ENCODE measurements at places on chromosomes 1 and 21. TPM values are rescaled to one million over a fixed set of nuclear protein-coding genes. Genes with fewer than 3 reads are reported as not detected.

Gene TMPRSS3
- total RNA-seq, result 7.9 TPM

Gene GPR153
- 8.0 TPM for total RNA-seq

Gene C1QB
- total RNA-seq, result 702 TPM

- no peaks in the 10 kb centered on the region for H3K4me1 ChIP-seq
- H3K27ac ChIP-seq, result no peak overlapping the region
- H3K27me3 ChIP-seq, result no peaks in the 10 kb centered on the region
- no peak overlapping the region for H3K4me3 ChIP-seq
Observed at GRCh38 chr1:169348383-169349036, 19.1 kb downstream of the NME7 start.

- H3K27me3 ChIP-seq, result no peaks in the 10 kb centered on the region
- H3K36me3 ChIP-seq, result peaks cover 2% of the 10 kb centered on the region
- no peak overlapping the region for H3K27ac ChIP-seq
- peak; percentile 70 for DNase-seq
- peaks cover 27% of the 10 kb centered on the region for H3K4me1 ChIP-seq
Observed at GRCh38 chr1:74396933-74397332, 115.5 kb downstream of the LRRC53 start.

GRCh38 chr1:241229216-241229615, 127.8 kb downstream of the RGS7 start:
- no peak overlapping the region for H3K4me3 ChIP-seq
- no peak overlapping the region for H3K27ac ChIP-seq

- no peaks in the 10 kb centered on the region for H3K27me3 ChIP-seq
- H3K27ac ChIP-seq, result no peak overlapping the region
- no peak overlapping the region for H3K4me3 ChIP-seq
Observed at GRCh38 chr1:179047636-179047997, 21.9 kb downstream of the FAM20B start.

GRCh38 chr1:60573121-60573520, 499.6 kb upstream of the C1orf87 start:
- no peaks in the 10 kb centered on the region for H3K36me3 ChIP-seq
- no peak for DNase-seq
- H3K27me3 ChIP-seq, result no peaks in the 10 kb centered on the region
- H3K4me3 ChIP-seq, result no peak overlapping the region
- peak overlapping the region; percentile 53 for H3K27ac ChIP-seq
- no peaks in the 10 kb centered on the region for H3K4me1 ChIP-seq

GRCh38 chr1:212232090-212232489, 53.1 kb upstream of the PPP2R5A start:
- DNase-seq, result no peak
- peak overlapping the region; percentile 17 for H3K27ac ChIP-seq
- H3K4me3 ChIP-seq, result no peak overlapping the region
- H3K4me1 ChIP-seq, result no peaks in the 10 kb centered on the region

- DNase-seq, result peak; percentile 77
- no peak overlapping the region for H3K4me3 ChIP-seq
- peaks cover 72% of the 10 kb centered on the region for H3K4me1 ChIP-seq
- no peaks in the 10 kb centered on the region for H3K27me3 ChIP-seq
Observed at GRCh38 chr1:54355931-54356679, 50.1 kb downstream of the SSBP3 start.

DNA sequence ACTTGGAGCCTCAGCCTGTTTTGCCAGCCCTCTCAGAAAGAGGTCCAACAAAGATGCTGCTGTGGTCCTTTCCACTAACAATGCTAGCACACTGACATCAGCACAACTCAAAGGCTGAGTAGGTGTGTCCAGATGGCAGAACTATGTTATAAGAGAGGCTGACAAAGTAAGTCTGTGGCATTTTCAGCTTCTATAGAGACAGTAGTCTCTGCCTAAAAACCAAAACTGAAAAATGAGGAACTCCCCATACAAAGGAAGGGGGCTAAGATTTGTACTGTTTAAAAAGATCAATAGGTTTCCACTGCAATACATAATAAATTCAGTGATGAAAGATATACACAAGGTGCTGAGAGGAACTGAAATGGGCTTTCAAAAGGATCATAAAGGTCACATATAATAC, 12.3 kb downstream of the ERO1B start:
- no peak overlapping the region for H3K4me3 ChIP-seq
- no peaks in the 10 kb centered on the region for H3K27me3 ChIP-seq
- DNase-seq, result no peak
- H3K4me1 ChIP-seq, result no peaks in the 10 kb centered on the region

- H3K4me1 ChIP-seq, result no peaks in the 10 kb centered on the region
- DNase-seq, result no peak
- no peaks in the 10 kb centered on the region for H3K27me3 ChIP-seq
- no peak overlapping the region for H3K27ac ChIP-seq
- H3K36me3 ChIP-seq, result no peaks in the 10 kb centered on the region
Observed at GRCh38 chr1:163467289-163467688, 145.5 kb downstream of the NUF2 start.

DNA sequence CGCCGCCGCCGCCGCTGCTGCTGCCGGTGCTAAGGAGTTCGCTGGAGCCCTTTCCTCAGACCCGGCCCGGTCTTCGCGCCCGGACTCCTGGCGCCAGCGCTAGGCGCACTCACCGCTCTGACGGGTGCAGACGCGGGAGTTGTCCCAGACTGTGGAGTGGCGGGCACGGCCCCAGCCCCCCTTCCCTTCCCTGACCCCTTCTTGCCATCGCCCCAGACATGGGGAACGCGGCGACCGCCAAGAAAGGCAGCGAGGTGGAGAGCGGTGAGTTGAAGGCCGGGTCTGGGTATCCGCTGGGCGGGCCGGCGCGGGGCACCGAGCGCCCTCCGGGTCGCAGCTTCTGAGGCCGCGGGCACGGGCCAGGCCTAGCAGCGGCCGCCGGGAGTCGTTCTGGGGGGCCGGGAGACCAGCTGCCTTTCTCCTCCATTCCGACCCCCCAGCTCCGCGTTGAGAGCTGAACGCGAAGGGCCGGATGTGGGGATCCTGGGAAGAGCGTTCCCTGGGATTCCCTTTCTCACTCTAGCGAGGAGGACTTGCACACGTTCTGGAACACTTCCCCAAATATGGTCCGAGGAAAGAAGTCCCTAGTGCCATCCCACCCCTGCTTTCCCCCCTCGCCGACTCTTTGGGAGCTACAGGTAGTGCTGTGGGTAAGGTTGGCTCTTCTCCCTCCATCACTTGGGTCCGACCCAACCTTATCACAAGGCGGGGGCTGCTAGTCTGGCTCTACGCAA, 65.8 kb upstream of the PRKACB start:
- peaks cover 3% of the 10 kb centered on the region for H3K36me3 ChIP-seq
- peak; percentile 55 for DNase-seq
